ENCODE measurements at places on chromosomes 12 and 14.

- no peak for DNase-seq
Measured at GRCh38 chr12:65696227-65696626, 128.1 kb upstream of the HMGA2 start.

DNA sequence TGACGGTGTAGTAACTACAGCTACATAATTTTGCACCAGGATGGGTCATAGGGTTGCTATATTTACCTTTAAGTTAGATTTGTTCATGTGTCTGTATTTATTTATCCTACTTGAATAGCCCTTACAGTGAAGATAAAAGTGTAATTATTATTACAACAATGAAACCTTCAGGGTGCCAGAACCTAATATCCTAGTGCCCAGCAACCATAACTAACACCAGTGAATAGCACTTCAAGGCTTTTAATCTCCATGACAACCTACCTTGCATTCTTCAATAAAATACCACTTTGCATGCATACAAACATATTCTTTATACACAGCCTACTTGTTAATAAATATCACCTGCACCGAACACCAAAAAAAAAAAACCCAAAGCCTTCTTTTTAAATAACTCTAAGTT, 58.7 kb upstream of the G2E3 start:
- DNase-seq, result peak; percentile 93

DNA sequence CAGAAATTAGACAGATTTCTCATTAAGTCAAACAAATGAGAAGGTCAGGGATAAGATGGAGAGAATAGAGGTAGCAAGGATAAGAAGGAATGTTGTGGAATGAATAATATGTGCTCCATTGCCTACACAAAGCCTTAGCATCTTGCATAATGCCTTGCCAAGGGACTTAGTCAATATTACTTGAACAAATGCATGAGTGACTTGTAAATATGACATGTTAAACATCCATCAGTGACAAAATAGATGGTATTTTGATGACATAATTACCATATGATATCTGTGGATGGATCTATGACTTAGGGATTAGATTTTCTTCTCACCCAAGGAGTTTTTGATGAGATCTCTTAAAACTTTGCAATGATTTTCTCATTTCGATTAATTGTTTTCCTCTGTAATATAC, 194.1 kb upstream of the RASSF8 start:
- no peak for DNase-seq

- peak; percentile 48 for DNase-seq
Measured at GRCh38 chr12:93571925-93572711, at the start of gene SOCS2. Gene SOCS2, plus strand, starts transcription at chr12:93572675. Its CDS starts 223 bp downstream, at chr12:93572898.

DNA sequence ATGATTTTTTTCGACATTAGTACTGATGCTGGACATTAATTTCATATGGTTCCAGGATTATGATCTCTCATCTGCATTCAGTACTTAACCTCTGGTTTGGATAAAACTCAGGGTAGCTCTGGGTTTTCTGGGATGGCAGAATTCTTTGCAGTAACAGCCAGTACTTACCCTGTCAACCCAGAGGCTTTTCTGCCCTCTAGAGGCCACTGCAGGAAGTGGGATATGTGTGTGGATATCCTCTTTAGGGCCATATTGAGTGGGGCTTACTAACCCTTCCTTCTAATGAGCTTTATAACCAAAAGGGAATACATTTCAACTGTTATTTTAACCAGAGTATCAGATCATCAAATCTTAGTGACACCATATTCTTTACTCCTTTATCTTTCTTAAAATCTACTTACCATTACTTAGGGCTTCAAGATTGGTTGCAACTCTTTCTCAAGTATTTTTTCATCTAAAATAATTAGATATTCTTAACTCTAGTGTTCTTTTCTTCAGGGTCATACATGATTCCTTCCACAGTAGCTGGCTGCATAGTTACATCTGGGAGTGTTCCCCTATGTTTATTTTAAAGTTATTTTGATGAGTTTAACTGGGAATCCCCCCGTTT, 488.0 kb upstream of the STXBP6 start:
- DNase-seq, result peak; percentile 52

GRCh38 chr12:26195250-26195640, at the start of gene SSPN:
Gene SSPN, plus strand, starts transcription at chr12:26195573. Its CDS starts 100 bp downstream, at chr12:26195673.
- DNase-seq, result peak; percentile 83

GRCh38 chr14:51552275-51552674, 99.4 kb upstream of the FRMD6 start:
- no peak for DNase-seq

DNA sequence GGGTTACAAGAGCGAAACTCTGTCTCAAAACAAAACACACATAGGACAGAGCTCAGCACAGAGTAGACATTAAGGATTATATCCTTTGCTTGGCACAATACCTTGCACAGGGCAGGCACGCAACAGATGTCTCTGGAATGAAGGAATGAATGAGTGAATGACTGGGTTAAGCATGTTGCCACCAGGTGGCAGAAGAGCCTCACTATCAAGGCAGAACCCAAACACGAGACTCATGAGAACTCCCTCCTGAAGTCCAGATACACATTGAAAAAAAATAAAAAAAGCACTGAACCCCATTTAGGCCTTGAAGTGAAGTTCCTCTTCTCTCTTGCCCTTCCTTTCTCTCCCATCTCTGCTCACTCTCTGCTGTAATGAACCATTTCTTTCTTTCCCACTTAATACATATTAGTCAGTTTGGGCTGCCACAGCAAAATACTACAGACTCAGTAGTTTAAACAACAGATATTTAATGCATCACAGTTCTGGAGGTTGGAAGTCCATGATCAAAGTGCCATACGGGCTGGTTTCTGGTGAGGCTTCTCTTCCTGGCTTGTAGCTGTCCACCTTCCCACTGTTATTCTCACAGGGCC, 26.6 kb upstream of the LTA4H start:
- peak; percentile 70 for DNase-seq

- DNase-seq, result no peak
Measured at GRCh38 chr12:77294016-77294415, 228.6 kb upstream of the E2F7 start.

DNA sequence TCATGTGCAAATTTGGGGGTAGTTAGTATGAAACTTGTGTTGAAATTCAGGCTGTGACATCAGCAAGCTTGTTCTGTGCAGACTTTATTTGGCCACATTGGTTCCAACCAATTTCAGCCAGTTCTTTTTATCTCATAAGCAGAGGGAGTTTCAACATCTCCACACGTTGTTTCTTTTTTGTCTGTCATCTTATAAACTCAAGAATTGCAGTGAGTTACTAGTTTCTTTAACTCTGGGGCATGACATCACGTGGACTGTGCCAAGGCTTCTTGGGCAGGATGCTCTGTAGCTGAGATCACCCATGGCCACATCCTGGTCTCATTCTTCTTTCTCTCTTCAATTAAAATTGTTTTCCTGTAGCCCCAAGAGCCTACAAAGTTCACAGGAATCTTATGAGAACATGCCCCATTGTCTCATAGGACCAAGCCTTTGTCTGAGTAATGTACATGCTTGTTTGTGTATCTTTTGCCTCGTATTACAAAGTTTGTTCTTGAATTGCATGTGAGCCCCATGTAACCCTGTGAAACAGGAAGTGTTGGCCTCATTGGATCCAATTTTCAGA, 982.0 kb upstream of the TMEM132C start:
- no peak for DNase-seq

- DNase-seq, result no peak
Measured at GRCh38 chr12:109466305-109466704, 10.8 kb downstream of the KCTD10 start.

DNA sequence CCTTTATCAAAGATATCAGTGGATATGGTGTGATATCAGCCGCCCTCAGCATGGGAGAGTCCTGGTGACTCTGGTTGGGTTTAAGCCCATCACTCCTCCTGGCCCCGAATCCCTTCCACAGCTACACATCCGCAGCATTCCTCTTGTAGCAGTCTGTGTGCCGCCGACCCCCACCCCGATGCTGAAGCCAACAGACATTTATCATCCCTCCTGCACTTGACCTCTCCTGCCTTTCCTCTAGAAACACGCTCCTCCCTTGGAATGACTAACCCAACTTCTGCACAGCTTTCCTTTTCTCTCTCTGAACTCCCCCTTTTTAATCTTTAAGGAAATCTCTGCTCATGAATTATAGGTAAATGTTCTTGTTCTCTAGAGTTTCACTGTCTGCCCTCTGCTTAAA, 250.9 kb upstream of the FOXN3 start:
- no peak for DNase-seq

DNA sequence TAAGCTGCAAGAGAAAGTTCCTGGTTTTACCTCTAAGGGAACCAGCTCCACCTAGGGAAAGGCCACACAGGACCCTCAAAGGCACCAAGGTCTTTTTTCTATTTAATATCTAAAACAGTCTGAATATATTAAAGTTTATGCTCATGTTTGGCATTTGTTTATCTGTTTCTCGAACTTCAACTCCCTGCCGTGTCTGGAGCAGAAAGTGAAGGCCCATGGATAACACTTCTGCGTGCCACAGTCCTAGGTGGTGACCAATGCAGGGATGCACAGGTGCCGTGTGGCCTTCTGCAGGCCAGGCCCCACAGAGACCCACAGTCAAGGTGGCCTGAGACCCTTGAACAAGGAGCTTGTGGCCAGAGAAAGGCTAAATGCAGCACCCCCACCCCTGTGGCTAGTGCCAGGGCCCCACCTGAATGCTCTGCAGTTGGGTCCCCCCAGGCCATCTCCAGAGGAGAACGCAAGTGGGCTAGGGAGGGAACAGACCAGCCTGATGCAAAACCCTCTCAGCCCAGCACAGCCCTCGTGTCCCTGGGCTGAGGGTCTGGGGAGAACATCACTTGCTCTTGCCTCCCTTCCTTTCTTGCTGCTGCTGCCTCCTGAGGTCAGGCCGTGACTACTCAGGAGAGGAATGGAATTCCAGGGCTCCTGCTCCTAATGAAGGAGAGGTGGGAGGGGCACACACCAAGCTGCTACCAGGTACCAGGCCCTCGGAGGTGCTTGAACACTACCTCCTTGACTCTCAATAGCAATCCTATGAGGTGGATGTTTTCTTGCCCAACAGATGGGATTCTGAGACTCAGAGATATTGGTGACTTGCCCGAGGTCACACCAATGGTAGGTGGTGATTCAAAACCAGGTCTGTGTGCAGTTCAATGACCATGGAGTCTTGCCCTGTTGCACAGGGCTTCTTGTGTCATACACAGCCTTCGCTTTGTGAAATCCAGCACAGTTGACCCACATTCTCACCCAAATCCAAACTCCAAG, 45.4 kb downstream of the PSMA6 start:
- DNase-seq, result no peak

DNA sequence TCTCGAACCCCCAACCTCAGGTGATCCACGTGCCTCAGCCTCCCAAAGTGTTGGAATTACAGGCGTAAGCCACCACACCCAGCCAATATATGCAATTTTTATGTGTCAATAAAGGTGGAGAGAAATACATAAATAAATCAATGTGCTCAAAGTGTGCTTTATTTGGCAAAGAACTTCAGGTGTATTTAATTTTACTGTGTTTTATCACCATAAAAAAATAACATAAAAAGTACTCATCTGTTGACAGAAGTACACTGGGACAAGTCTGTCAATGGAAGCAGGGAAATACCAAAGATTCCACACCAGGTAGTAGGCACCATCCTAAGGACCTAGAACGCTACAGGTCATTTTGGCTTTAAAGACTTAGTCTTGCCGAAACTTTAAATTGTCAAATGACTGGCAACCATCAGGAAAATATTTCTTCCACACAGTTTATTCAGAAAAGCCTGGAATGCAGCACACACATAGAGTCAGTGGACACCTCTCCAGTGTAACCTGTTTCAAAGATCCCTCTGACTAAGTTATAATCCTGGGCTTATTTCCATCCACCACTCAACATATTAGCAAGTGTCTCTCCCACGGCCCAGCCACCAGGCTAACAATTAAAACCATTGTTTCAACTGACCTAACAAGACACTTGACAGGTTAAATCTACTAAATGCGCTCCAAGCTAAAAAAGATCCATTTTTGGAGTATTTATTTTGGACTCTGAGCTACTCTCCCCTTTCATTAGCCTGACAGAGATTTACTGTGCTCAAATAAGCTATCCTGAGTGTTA, 4.2 kb downstream of the ERO1A start:
- DNase-seq, result no peak

- no peak for DNase-seq
Measured at GRCh38 chr14:21807975-21808374, 134.4 kb upstream of the OR4E1 start.

GRCh38 chr12:52539821-52540173, 13.1 kb downstream of the KRT71 start:
- no peak for DNase-seq

DNA sequence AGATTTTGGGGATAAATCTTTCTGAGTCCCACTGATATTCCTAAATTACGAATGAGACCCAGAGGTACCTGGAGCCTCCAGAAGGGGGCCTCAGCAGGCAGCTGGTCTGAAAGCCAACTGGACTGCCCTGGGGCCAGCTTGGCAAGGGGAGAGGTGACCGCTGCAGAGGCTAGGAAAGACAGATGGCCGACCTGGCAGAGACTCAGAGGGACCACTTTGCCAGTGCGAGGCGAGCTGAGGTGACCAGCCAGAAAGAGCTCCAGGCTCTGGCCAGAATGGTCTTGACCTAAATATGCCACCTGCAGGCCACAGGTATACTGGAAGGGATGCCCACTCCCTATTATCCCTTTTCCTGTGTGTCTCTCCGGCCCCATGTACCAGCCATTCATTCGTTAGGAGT, 256.8 kb upstream of the GARIN6 start:
- DNase-seq, result no peak

GRCh38 chr12:62698701-62699101, 232.1 kb downstream of the MON2 start:
- no peak for DNase-seq

GRCh38 chr12:117980616-117981015, 11.8 kb upstream of the KSR2 start:
- DNase-seq, result no peak

- DNase-seq, result no peak
Measured at GRCh38 chr12:30707613-30708342, 12.1 kb upstream of the IPO8 start.

GRCh38 chr14:32688941-32689340, 249.7 kb upstream of the NPAS3 start:
- DNase-seq, result no peak

GRCh38 chr14:104141621-104142091, 3.3 kb downstream of the KIF26A start:
- no peak for DNase-seq

DNA sequence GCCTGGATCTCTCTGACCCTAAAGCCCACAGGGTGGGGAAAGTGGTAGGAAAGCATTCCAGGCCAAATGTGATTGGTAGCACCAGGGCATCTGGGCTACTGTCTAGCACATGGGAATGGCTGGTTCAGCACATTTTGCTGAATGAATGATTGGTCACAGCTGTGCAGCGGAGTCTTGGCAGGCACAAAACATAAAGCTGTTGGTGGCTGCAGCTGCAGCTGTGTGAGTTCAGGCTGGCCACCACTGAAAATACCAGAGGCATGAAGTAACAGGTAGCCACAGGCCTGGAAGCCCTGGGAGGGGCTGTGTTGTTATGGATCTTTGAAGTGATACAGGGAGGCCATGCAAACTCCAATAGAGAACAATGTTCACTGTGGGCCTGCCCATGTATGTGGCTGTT, 72.7 kb downstream of the MYRFL start:
- DNase-seq, result no peak

DNA sequence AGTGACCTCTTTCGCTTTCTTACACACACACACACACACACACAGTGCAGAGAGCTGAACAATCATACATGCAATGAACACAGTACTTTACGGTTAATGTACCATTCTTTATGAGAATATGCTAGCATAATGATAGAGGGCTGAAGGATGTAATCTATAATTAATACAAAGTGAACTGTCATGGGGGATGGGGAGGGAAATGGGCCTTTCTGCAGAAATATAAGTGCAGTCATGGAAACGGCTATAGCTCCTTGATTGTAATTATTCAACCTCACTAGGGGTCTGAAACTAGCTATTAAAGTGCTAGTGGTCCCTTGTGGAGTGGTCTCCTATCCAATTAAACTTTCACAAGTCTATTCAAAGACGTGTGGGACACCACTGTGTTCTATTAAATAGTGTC, 443.2 kb upstream of the FOXG1 start:
- no peak for DNase-seq

GRCh38 chr14:96089401-96089800, 50.2 kb downstream of the C14orf132 start:
- no peak for DNase-seq
